Fibroblast of the aortic adventitia (primary cell): ENCODE measurements at places on chromosomes 7 and 10.
A peak's percentile ranks its signal among the peaks of the same experiment; 100 is the strongest.

- no peak for DNase-seq
Observed at GRCh38 chr10:7045891-7046599, 364.8 kb downstream of the SFMBT2 start.

GRCh38 chr10:50613150-50613549 is 10.6 kb downstream of the SGMS1 start:
- no peak for DNase-seq

GRCh38 chr7:117250801-117251200 is 72.1 kb downstream of the WNT2 start:
- DNase-seq = peak; percentile 88

- peak; percentile 58 for DNase-seq
Observed at GRCh38 chr10:98340261-98340939, 72.4 kb upstream of the LOXL4 start.

GRCh38 chr10:16748749-16749148 is 68.5 kb downstream of the RSU1 start:
- no peak for DNase-seq

GRCh38 chr10:1570416-1571051 is 166.8 kb downstream of the ADARB2 start:
- DNase-seq = no peak

- DNase-seq = no peak
Observed at GRCh38 chr10:35043796-35044344, 46.3 kb downstream of the CUL2 start.

DNA sequence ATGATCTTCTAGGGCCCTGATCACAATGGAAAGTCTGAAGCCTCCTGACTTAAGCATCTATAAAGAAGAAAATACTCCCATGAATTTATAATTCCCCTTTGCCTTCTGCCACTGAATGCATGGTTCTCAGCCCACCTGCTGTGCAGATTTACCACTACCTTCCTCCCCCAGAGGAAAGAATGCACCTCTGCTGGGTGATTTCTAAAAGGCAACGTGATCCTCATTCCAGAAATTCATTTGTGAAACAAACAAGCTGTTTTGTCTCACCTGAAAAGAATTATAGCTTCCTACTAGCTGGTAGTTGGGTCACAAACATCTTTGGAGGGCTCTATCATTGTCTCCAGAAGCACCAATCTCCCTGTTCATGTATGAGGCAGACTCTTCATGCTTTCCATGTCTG is 320.2 kb downstream of the CDC14C start:
- no peak for DNase-seq

GRCh38 chr7:75642810-75643486 is 95.8 kb downstream of the HIP1 start:
- DNase-seq = peak; percentile 64

DNA sequence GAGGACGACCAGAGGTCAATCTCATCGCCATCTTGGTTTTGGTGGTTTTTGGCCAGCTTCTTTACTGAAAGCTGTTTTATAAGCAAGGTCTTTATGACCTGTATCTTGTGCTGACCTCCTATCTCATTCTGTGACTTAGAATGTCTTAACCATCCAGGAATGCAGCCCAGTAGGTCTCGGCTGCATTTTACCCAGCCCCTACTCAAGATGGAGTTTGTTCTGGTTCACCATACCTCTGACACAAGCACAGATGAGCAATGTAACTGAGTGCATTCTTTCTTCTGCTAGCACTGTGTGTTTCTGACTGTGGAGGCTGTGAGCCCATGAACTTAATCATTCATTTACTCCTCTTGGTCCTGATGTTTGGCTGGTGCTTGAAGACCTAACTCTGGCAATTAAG is 794.5 kb upstream of the CELF2 start:
- DNase-seq = no peak

DNA sequence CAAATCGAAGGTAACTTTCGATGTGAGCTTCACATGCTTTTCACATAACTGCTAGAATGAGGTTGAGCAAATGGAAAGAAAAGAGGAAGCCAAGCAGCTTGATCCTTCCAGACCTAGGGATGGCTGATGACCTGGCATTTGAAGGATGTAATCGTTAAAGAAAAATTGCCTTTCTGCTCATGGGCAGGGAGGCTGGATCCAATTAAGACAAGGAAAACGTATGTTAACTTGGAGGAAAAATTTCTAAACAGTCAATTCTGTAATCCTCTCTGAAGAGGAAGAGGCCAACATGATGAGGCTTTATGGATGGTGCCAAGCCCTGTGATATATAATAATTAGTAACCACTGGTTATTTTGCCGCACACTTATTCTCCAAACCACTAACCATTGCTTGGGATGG is 12.5 kb downstream of the GRK5 start:
- peak; percentile 46 for DNase-seq

DNA sequence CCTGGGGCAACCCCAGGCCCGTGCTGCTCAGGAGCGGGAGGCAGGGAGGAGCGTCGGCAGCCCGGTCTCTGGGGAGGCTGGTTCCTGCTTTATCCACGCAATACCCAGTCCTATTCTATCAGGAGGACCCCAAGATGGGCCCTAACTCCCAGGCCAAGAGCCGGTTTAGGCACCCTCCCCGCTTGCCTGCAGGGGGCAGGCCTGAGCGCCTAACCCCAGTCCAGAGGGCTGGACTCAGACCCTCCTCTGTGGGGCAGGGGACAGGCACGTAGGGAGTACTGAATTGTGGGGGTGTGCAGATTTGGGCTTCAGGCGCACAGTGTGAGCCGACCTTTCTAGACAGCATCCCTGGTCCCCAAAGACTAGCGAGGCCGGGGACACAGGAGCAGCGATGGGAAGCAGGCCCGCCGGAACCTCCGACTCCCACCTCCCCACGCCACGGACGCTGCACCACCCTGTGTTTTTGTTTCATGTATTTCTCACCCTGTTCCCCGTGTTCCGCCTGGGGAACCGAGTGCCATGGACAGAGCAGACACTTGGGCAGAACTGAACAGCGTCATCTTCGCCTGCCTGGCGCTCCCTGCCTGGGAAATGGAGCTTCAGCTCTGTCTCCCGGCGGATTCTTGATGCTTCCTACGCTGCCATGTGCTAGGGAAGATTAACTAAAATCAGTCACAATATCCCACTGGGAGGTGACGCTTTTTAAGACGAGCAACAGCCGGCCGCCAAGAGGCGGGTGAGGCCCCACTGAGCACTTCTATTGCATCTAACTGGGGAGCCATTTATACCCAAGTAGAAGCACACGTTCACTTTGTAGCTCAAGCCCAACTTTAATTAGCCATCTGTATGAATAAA is 5.3 kb downstream of the NUDT1 start:
- peak; percentile 15 for DNase-seq

DNA sequence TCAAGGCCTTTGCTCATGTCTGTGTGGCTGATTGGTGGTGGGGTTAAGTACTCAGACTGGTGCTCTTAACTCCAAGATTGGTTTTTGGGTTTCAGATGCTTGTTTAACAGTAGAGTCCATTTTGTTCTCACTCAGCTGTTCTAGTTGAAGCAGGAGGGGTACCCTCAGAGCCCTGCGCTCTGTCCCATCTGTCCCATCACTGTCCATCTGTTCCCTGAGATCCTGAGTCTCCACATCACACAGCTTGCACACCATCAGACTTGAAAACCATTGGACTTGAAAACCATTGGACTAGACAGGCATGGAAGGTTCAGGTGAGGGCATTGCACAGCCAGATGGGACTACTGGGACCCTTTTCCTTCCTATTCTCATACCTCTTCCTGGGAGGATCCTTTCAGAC is 39.3 kb downstream of the TMEM178B start:
- DNase-seq = no peak
